ENCODE measurements at places on chromosomes 7 and 10.
A peak's percentile ranks its signal among the peaks of the same experiment; 100 is the strongest.

DNA sequence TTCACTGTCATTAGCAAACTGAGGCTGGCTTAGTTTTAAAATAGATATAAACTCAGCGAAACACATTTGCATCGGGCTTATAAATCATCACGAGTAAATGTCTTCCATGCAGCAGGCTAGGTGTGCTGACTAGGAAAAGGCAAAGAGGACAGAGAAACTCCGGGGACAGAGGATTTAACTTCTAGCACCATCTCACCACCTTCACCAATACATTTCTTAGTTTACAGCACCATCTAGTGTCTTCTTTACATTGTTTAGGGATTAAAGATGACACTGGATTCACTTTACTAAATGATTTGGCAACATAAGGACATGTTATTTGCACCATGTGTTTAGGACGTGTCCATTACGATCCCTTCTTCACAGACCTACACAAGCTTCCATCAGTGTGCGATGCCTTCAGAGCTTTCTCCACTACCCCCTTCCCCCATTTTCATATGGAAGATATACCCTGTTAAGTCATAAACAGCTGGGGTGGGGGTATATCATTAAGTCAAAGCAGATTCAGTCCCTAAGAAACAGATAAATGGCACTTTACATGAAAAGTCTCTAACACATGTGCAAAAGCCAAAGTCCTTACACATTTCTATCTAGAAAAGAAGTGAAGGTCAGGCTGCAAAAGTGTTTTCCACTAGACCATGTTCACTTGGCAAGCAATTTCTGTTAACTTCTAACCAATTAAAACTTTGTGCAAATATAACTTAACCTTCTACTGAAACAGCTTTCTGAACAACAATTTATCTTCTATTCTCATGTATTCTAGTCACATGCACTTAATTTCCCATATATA, 103.3 kb downstream of the GRB10 start:
- DNase-seq, result peak; percentile 80

GRCh38 chr7:70563960-70564359, 568.0 kb upstream of the GALNT17 start:
- DNase-seq, result no peak

DNA sequence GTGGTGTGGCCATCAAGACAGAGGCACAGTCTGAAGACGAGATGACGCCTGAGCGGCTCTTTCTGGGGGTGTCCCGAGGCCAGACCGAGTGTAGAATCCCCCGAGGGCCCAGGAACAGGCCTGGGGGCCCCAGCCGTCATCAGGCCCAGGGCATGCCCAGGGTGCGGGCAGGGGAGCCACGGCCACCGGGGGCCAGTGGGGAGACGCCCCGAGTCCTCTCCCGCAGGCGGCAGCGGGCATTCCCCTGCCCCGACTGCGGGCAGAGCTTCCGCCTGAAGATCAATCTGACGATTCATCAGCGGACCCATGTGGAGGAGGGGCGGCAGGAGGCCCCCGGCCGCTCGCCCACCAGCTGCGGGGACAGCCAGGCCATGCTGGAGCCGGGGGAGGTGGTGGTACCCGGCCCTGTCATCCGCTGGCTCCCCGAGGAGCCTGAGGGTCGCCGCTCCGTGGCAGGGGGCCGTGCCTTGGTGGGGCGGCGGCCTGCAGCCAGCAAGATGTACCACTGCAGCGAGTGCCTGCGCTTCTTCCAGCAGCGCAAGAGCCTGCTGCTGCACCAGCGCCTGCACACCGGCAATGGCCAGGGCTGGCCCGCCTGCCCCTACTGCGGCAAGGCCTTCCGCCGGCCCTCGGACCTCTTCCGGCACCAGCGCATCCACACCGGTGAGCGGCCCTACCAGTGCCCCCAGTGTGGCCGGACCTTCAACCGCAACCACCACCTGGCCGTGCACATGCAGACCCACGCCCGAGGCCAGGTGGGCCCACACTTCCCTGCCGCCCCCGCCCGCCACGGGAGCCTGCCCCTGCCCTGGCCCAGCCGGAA, 19.7 kb downstream of the ZNF783 start:
- DNase-seq, result no peak

DNA sequence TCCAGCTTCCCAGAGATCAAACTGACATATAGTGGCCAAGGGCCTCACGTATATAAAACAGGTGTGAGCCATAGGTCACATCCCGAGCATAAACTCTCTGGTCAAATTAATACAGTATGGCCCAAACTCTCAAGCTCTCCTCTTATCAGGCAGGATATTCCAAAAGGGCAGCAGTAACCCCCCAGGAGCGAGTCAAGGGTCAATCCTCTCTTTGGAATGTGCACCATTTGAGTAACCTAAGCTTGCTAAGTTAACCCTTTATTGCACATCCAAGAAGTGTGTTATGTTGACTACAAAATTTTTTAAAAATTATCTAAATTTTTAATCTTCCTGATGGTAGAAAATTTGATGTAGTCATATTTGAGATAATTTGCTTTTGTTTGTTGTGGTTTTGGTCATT, 4.5 kb upstream of the TRIM24 start:
- DNase-seq, result no peak

DNA sequence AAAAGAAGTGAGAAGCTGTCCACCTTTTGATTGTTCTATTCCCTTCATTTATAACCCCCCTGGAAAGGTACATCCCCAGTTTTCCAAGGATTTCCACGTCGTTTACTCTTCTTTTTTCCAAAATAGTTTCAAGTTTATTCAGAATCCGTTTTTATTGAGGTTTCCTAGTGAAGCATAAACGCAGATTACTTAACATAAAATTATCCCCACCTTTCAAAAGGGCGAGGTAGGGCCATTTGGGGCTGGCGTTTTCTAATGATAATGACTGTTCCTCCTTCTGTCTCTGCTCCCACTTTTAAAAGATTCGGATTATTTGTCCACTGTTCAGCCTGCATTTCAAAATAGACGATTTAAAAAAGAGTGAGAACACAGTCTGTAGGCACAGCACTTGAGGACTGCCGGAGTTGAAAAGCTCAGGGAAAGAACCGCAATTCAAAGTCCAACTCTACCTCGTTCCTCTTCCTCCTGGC, 165.2 kb upstream of the PPP1R3A start:
- no peak for DNase-seq
